Amygdala (tissue), 56 donors: ENCODE measurements at places on chromosomes 6 and 20.

GRCh38 chr20:35899064-35899463 lies 55.2 kb downstream of the SCAND1 start:
- DNase-seq = no peak

DNA sequence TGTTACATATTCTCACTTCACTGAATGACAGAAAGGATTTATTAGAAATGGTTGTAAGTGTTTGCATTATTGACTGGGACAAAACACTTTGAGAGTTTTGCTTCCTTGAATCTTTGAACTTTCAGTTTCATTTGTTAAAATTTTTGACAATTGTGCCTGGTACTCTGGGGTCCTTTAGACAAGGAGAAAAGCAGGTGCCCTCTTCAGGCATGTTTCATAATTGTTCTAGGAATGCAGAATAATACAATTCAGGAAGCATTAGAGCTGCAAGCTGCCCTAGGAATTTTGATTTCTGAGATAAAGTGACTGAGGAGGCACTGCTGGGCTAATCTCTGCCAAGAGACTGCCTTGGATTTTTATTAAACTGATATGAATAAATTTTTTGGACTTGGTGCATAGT lies 49.7 kb downstream of the TOP1 start:
- DNase-seq = no peak

- no peak for DNase-seq
Observed at GRCh38 chr6:81169166-81169565, 583.3 kb downstream of the TENT5A start.

- no peak for DNase-seq
Observed at GRCh38 chr20:35547329-35547728, 5.5 kb downstream of the ERGIC3 start.
